ENCODE measurements at places on chromosomes 12 and 14.
A peak's percentile ranks its signal among the peaks of the same experiment; 100 is the strongest.

- H3K27ac ChIP-seq, result no peak overlapping the region
- DNase-seq, result no peak
- no peaks in the 10 kb centered on the region for H3K4me1 ChIP-seq
- H3K36me3 ChIP-seq, result no peaks in the 10 kb centered on the region
Measured at GRCh38 chr12:101939856-101940265, 62.5 kb downstream of the DRAM1 start.

GRCh38 chr12:8796831-8797626 is 25.4 kb upstream of the A2ML1 start:
- H3K4me1 ChIP-seq, result no peaks in the 10 kb centered on the region
- no peaks in the 10 kb centered on the region for H3K36me3 ChIP-seq
- no peak for DNase-seq
- H3K4me3 ChIP-seq, result no peak overlapping the region

GRCh38 chr14:69982886-69983285 is 103.7 kb downstream of the SMOC1 start:
- H3K27me3 ChIP-seq, result no peaks in the 10 kb centered on the region
- H3K36me3 ChIP-seq, result no peaks in the 10 kb centered on the region
- H3K4me1 ChIP-seq, result peaks cover 17% of the 10 kb centered on the region
- peak overlapping the region; percentile 11 for H3K4me3 ChIP-seq
- no peak for DNase-seq

GRCh38 chr14:26522967-26523366 is 74.9 kb downstream of the NOVA1 start:
- no peak overlapping the region for H3K4me3 ChIP-seq
- H3K36me3 ChIP-seq, result no peaks in the 10 kb centered on the region
- no peaks in the 10 kb centered on the region for H3K27me3 ChIP-seq
- H3K27ac ChIP-seq, result no peak overlapping the region

DNA sequence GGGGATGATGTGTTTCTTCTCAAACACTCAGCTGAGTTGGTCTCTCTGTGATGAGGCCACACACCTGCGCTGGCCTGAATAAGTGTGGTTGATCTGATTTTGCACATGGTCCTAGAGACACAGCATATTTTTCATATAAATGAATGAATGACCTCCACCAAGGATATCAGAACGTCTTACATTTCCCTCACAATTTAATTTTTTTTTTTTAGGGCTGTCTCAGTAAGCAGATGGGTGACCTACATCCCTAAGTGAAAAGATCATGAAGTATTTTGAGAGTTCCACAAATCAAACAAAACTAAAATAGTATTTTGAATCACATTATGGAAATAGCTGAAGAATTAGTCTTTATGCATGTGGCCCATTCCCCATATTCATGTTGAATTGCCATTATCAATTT is 333.7 kb upstream of the TMTC1 start:
- H3K27me3 ChIP-seq, result no peaks in the 10 kb centered on the region
- no peak overlapping the region for H3K4me3 ChIP-seq
- no peaks in the 10 kb centered on the region for H3K4me1 ChIP-seq
- H3K36me3 ChIP-seq, result no peaks in the 10 kb centered on the region
- no peak for DNase-seq
- H3K27ac ChIP-seq, result no peak overlapping the region

- no peak overlapping the region for H3K4me3 ChIP-seq
- no peaks in the 10 kb centered on the region for H3K4me1 ChIP-seq
- H3K36me3 ChIP-seq, result no peaks in the 10 kb centered on the region
Measured at GRCh38 chr14:33309106-33309505, 370.4 kb downstream of the NPAS3 start.

DNA sequence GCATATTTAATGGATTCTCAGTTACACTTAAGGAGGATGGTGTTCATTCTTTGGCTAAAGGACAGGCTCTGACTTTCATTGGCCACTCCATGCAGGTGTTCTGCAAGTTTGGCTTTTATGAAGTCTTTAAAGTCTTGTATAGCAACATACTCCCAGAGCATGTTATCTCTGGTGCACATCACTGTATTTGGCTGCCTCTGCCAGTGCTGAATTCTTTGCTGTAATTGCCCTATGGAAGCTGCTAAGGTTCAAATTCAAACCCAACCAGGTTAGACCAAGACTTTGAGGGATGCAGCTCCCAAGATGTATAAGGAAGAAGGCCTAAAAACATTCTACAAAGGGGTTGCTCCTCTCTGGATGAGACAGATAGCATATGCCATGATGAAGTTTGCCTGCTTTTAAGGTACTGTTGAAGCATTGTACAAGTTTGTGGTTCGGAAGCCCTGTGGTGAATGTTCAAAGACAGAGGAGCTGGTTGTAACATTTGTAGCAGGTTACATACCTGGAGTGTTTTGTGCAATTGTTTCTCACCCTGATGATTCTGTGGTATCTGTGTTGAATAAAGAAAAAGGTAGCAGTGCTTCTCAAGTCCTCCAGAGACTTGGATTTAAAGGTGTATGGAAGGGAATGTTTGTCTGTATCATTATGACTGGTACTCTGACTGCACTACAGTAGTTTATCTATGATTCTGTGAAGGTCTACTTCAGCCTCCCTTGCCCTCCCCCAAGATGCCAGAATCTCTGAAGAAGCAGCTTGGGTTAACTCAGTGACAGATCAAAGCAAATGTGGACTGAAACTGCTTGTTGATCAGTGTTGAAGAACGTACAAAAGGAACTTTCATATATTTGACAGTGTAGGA is 19.4 kb downstream of the TMEM116 start:
- H3K4me1 ChIP-seq, result no peaks in the 10 kb centered on the region
- H3K36me3 ChIP-seq, result no peaks in the 10 kb centered on the region
- H3K27ac ChIP-seq, result no peak overlapping the region
- DNase-seq, result no peak

- no peaks in the 10 kb centered on the region for H3K27me3 ChIP-seq
- DNase-seq, result no peak
- no peaks in the 10 kb centered on the region for H3K36me3 ChIP-seq
- peaks cover 15% of the 10 kb centered on the region for H3K4me1 ChIP-seq
- peak overlapping the region; percentile 75 for H3K27ac ChIP-seq
- peak overlapping the region; percentile 73 for H3K4me3 ChIP-seq
Measured at GRCh38 chr14:81169267-81169666, 51.5 kb downstream of the GTF2A1 start.

- H3K4me1 ChIP-seq, result no peaks in the 10 kb centered on the region
- peaks cover 46% of the 10 kb centered on the region for H3K36me3 ChIP-seq
- no peak for DNase-seq
- H3K4me3 ChIP-seq, result no peak overlapping the region
- no peaks in the 10 kb centered on the region for H3K27me3 ChIP-seq
- no peak overlapping the region for H3K27ac ChIP-seq
Measured at GRCh38 chr12:103791350-103791920, 49.6 kb downstream of the NT5DC3 start.

GRCh38 chr12:5031958-5032357 is 11.7 kb upstream of the KCNA5 start:
- peaks cover 16% of the 10 kb centered on the region for H3K4me1 ChIP-seq
- H3K4me3 ChIP-seq, result no peak overlapping the region
- no peaks in the 10 kb centered on the region for H3K36me3 ChIP-seq

- DNase-seq, result no peak
- H3K4me1 ChIP-seq, result no peaks in the 10 kb centered on the region
- H3K27ac ChIP-seq, result no peak overlapping the region
- H3K27me3 ChIP-seq, result no peaks in the 10 kb centered on the region
- H3K4me3 ChIP-seq, result no peak overlapping the region
Measured at GRCh38 chr14:36429692-36430091, 90.3 kb downstream of the NKX2-1 start.

GRCh38 chr12:67758521-67758920 is 110.0 kb downstream of the DYRK2 start:
- no peaks in the 10 kb centered on the region for H3K36me3 ChIP-seq
- DNase-seq, result no peak
- H3K4me3 ChIP-seq, result no peak overlapping the region
- no peak overlapping the region for H3K27ac ChIP-seq
- H3K27me3 ChIP-seq, result no peaks in the 10 kb centered on the region
- peaks cover 9% of the 10 kb centered on the region for H3K4me1 ChIP-seq

DNA sequence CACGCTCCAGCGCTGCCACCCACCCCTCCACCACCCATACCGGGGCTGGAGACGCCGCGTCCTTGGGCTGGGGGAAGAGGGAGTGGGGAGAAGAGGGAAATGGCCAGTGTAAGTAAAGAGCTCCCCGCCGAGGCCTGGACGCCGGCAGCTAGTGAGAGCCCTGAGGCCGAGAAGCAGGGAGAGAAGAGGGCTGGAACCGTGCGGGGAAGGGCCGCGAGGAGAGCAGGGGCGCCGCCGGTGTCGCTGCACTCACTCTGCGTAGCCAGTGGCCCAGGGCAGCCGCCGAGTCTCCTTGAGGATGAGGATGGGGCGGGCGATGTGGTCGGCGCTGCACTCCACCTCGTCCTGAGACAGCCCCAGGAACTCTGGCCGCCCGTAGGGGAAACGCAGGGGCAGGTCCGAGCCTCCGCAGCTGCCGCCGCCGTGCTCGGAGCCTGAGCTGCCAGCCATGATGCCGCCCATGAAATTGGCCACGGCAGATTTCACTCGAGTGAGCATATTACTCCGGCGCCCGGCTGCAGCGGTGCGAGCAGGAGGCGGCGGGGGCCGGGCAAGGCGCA is 631 bp downstream of the PPM1H start:
- H3K36me3 ChIP-seq, result no peaks in the 10 kb centered on the region
- peak overlapping the region; percentile 43 for H3K27ac ChIP-seq
- no peaks in the 10 kb centered on the region for H3K27me3 ChIP-seq
- H3K4me1 ChIP-seq, result no peaks in the 10 kb centered on the region
- no peak for DNase-seq

GRCh38 chr12:43453761-43454160 is 98.2 kb downstream of the ADAMTS20 start:
- H3K27ac ChIP-seq, result no peak overlapping the region
- H3K27me3 ChIP-seq, result no peaks in the 10 kb centered on the region
- H3K4me3 ChIP-seq, result no peak overlapping the region
- no peaks in the 10 kb centered on the region for H3K4me1 ChIP-seq
- no peaks in the 10 kb centered on the region for H3K36me3 ChIP-seq

DNA sequence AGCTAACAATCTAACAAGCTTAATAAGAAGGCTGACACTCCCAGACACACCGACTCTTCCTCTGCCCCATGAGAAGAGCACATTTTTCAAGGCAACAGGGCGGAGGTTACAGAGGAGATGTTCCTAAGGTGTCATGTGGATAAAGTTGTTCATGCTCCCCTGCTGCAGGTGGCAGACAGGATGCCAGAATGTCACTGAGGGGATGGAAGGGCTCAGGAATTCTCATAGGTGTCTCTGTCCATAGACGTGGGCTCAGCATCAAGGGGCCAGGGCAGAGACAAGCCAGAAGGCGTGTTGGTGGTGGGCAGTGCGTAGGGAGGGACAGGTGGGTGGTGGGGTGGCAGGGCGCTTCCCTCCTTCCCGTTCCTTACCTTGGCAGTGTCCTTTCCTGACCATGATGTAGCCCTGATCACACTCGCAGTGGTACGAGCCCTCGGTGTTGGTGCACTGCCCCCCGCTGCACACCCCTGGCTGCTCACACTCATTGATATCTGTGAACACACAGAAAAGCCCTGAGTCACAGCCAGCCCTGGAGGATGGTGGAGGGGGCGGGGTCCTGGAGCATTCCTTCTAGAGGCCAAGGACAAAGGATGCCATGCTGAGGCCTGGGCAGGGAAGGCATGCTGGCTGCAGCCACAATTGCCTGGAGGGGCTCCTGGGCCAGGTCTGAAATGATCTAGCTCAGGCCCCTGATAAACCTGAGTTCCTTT is 23.0 kb downstream of the ISCA2 start:
- H3K27ac ChIP-seq, result peak overlapping the region; percentile 82
- no peak for DNase-seq
- peaks cover 67% of the 10 kb centered on the region for H3K36me3 ChIP-seq
- peaks cover 16% of the 10 kb centered on the region for H3K4me1 ChIP-seq
- H3K4me3 ChIP-seq, result no peak overlapping the region

DNA sequence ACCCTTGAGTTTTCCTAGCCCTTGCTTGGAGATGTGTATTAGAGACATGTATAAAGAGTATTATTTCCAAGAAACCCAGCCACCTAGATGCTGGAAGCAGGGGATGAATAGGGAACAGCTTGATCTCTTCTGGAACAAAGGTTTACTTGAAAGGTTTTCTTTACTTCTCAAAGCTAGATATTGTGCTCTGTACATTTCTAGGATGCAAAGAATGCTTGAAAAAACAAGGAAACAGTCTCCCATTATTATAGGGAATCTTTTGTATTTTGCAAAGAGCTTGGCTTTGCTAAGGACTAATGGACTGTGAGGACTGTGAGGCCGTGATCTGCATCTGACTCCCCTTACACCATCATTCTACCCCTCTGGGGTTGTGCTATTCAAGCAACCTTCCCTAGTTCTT is 77.9 kb downstream of the PRICKLE1 start:
- H3K27ac ChIP-seq, result no peak overlapping the region
- H3K4me1 ChIP-seq, result peaks cover 8% of the 10 kb centered on the region
- no peak overlapping the region for H3K4me3 ChIP-seq
- DNase-seq, result no peak
- no peaks in the 10 kb centered on the region for H3K27me3 ChIP-seq
- H3K36me3 ChIP-seq, result no peaks in the 10 kb centered on the region

- H3K36me3 ChIP-seq, result no peaks in the 10 kb centered on the region
- H3K27ac ChIP-seq, result no peak overlapping the region
- no peak for DNase-seq
- H3K27me3 ChIP-seq, result no peaks in the 10 kb centered on the region
- H3K4me3 ChIP-seq, result no peak overlapping the region
Measured at GRCh38 chr12:110563702-110564470, 19.2 kb downstream of the PPTC7 start.

- no peaks in the 10 kb centered on the region for H3K4me1 ChIP-seq
- H3K27me3 ChIP-seq, result no peaks in the 10 kb centered on the region
- H3K4me3 ChIP-seq, result no peak overlapping the region
- H3K36me3 ChIP-seq, result no peaks in the 10 kb centered on the region
Measured at GRCh38 chr12:4450551-4451112, 5.0 kb upstream of the FGF6 start.

DNA sequence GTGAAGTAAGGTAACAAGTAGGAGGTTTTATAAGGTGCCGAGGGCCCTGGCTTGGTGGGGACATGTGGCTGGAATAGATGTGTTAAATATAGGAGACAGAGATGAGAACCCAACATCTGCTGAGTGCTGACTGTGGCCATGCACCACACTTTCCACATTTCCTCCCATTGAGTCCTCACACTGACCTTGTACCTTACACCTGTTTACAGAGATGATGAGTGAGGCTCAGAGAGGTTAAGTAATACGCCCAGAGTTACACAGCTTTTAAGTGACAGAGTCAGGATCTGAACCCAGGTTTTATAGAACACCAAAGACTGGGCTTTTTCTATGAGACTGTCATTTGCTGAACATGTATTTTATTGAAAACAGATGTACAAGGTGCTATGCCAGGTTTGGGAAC is 70.8 kb upstream of the LTA4H start:
- H3K4me1 ChIP-seq, result peaks cover 6% of the 10 kb centered on the region
- no peak overlapping the region for H3K27ac ChIP-seq
- H3K36me3 ChIP-seq, result no peaks in the 10 kb centered on the region
- no peak for DNase-seq
- no peaks in the 10 kb centered on the region for H3K27me3 ChIP-seq
- no peak overlapping the region for H3K4me3 ChIP-seq

GRCh38 chr14:99637624-99638023 is 7.3 kb upstream of the HHIPL1 start:
- no peak overlapping the region for H3K27ac ChIP-seq
- H3K4me1 ChIP-seq, result no peaks in the 10 kb centered on the region
- H3K4me3 ChIP-seq, result no peak overlapping the region
- H3K36me3 ChIP-seq, result no peaks in the 10 kb centered on the region
